ENCODE measurements at places on chromosomes 1 and 21. TPM values are rescaled to one million over a fixed set of nuclear protein-coding genes. Genes with fewer than 3 reads are reported as not detected.
A peak's percentile ranks its signal among the peaks of the same experiment; 100 is the strongest.

- H3K27ac ChIP-seq = no peak overlapping the region
- no peaks in the 10 kb centered on the region for H3K36me3 ChIP-seq
- no peaks in the 10 kb centered on the region for H3K27me3 ChIP-seq
- DNase-seq = no peak
- H3K4me1 ChIP-seq = no peaks in the 10 kb centered on the region
- no peak overlapping the region for H3K4me3 ChIP-seq
Measured at GRCh38 chr1:234771642-234772344, 161.8 kb upstream of the IRF2BP2 start.

DNA sequence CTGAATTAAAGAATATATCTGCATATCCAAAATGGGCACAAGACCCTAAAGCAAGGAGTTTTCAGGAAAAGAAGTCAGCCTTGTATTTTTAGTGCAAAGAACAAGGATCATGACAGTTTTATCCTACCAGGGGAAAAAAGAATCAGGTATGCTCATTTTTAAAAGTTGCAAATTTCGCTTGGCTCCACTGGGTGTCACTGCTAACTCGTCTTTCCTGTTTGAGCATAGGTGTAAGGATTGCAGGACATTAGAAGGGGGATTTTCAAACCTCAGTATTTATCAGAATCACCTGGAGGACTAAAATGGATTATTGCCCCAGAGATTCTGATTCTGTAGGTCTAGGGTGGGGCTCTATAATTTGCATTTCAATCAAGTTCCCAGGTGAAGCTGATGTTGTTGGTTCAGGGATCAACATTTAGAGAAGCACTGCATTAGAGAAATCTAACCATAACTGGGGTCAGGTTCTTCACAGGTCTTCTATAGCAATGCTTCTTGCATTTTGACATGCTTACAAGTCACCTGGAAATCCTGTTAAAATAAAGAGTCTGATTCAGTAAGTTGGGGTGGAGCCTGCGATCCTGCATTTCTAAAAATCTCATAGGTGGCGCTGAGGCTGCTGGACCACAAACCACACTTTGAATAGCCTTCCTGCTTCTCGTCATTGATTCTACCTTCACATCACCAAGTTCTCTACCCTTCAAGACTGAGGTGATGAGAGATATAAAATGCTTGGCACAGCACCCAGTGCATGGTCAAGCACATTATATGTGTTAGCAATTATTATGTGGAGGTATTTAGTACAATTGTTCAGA, 39.6 kb downstream of the NUF2 start:
- H3K27ac ChIP-seq = no peak overlapping the region
- H3K27me3 ChIP-seq = no peaks in the 10 kb centered on the region
- no peak for DNase-seq
- no peaks in the 10 kb centered on the region for H3K36me3 ChIP-seq

- H3K27me3 ChIP-seq = no peaks in the 10 kb centered on the region
- no peaks in the 10 kb centered on the region for H3K4me1 ChIP-seq
- no peaks in the 10 kb centered on the region for H3K36me3 ChIP-seq
Measured at GRCh38 chr21:45086337-45086958, 12.1 kb downstream of the ADARB1 start.

GRCh38 chr21:39314143-39315027, 953 bp upstream of the BRWD1 start:
- H3K4me3 ChIP-seq = peak overlapping the region; percentile 68
- H3K36me3 ChIP-seq = no peaks in the 10 kb centered on the region
- H3K4me1 ChIP-seq = peaks cover 2% of the 10 kb centered on the region
- peak overlapping the region; percentile 99 for H3K27ac ChIP-seq
- no peak for DNase-seq

DNA sequence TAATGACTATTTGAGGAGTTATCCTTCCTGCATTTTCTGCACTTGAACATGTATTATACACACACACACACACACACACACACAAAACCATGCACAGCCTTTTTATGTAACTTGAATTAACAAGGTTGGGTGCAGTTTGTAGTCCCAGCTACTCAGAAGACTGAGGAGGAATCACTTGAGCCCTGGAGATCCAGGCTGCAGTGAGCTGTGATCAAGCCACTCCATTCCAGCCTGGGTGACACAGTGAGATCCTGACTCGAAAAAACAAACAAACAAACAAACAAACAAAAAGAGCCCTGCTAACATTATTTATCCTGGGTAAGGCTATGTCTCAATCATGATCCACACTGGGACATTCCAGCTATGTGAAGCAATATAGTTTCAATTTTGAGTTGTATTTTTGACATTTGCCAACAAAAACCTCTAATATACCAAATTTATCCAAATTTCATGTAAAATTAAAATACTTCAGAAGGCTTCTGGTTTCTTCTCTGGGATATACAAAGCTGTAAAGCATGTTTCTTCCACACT, 156.8 kb downstream of the NTPCR start:
- no peaks in the 10 kb centered on the region for H3K36me3 ChIP-seq
- no peaks in the 10 kb centered on the region for H3K4me1 ChIP-seq
- H3K4me3 ChIP-seq = no peak overlapping the region
- no peak for DNase-seq
- no peaks in the 10 kb centered on the region for H3K27me3 ChIP-seq

DNA sequence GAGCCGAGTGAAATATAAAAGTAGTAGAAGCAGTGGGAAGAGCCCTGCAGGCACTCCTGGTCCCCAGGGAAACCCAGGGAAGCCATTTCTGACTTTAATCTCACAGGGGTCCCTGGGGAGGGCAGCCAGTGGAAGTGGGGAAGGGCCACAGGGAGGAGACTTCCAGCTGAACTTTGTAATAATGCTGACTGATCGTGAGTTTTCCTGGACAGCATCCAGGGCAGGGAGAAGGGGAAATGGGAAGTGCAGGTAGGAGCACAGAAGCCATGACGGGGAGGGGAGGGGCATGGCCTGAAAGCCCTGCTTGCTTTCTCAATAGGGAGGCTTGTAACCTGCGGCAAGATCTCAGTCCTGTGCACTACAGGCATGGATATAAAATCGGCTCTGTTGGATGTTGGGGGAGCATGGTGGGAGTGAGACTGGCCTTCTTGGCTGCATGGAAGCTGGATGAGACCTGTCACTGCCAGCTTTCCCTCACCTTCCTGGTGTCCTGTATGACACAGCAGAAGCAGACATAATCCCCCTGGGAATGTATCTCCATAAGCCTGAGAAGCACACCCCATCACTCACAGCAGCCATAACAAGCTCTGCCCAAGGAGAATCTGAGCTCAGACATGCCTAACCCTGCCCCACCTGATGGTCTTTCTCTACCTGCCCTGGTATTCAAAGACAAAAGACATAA, 15.1 kb upstream of the MX1 start:
- DNase-seq = no peak
- no peaks in the 10 kb centered on the region for H3K27me3 ChIP-seq
- no peaks in the 10 kb centered on the region for H3K4me1 ChIP-seq
- H3K27ac ChIP-seq = no peak overlapping the region
- H3K4me3 ChIP-seq = no peak overlapping the region
- no peaks in the 10 kb centered on the region for H3K36me3 ChIP-seq

OR2G2 gene
- not detected for total RNA-seq

PGBD5 gene
- 3.2 TPM for total RNA-seq

DNA sequence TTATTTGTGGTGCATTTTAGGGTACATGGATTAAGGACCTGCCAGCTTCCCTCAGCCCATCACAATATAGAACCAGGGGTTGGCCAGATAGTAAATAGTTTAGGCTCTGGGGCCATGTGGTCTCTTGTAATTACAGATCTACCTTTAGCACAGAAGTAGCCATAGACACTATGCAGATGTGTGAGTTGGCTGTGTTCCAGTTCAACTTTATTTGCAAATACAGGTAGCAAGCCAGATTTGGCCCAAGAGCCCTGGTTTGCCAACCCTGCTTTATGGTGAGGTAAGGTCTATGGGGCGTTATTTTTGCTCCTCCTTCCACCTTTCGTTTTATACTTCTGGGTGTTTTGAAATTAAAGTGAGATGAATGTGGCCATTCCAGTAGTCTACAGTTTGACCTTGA, 48.7 kb downstream of the MRPS6 start:
- H3K27me3 ChIP-seq = no peaks in the 10 kb centered on the region
- H3K4me1 ChIP-seq = peaks cover 2% of the 10 kb centered on the region
- H3K4me3 ChIP-seq = no peak overlapping the region
- H3K36me3 ChIP-seq = no peaks in the 10 kb centered on the region
- no peak overlapping the region for H3K27ac ChIP-seq
- DNase-seq = no peak

DNA sequence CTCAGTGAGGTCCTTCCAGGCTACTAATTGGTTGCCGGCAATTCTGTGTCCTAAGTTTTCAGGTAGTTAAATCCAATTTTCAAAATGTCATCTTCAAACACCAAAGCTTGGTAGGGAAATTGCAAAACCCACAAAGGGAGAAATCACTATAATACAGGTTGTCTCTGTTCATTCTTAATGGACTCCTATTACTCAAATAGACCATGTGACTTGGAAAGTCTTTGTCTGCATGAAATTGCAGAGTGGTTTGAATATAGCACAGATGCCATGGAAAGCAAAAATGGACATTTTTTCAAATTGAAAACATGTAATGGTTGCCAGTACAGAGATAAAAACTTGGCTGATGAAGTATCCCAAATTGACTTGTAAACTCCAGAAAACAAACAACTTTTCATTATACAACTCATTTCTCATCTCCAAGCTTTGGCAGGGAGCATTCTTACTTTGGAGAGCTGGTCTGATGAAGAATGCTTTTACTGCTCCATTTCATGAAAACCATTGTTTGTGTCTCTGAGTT, 169.5 kb upstream of the PKN2 start:
- H3K27me3 ChIP-seq = no peaks in the 10 kb centered on the region
- H3K4me3 ChIP-seq = no peak overlapping the region
- no peaks in the 10 kb centered on the region for H3K4me1 ChIP-seq
- H3K36me3 ChIP-seq = no peaks in the 10 kb centered on the region
- no peak overlapping the region for H3K27ac ChIP-seq

- H3K36me3 ChIP-seq = no peaks in the 10 kb centered on the region
- H3K4me1 ChIP-seq = peaks cover 3% of the 10 kb centered on the region
- no peak overlapping the region for H3K27ac ChIP-seq
- no peaks in the 10 kb centered on the region for H3K27me3 ChIP-seq
- DNase-seq = no peak
Measured at GRCh38 chr1:84693005-84693404, 2.7 kb upstream of the SSX2IP start.

DNA sequence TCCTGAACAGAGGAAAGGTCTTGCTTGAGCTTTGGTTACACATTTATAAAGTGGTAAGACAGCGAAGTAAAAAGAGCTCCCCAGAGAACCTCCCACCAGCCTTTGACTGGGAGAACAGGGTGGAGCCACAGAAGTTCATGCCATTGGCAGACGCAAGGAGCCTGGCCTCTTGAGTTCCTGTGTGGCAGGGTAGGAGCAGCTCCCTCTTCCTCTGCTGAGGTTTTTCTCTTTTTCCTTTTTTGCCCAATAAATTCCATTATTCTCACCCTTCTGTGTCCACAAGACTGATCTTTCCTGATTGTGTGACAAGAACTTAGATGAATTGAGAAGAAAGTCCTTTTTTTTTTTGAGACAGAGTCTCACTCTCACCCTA, 4.3 kb downstream of the THEM4 start:
- H3K4me1 ChIP-seq = peaks cover 10% of the 10 kb centered on the region
- no peaks in the 10 kb centered on the region for H3K36me3 ChIP-seq
- no peak for DNase-seq
- H3K27ac ChIP-seq = no peak overlapping the region
- H3K4me3 ChIP-seq = no peak overlapping the region
- H3K27me3 ChIP-seq = no peaks in the 10 kb centered on the region

DNA sequence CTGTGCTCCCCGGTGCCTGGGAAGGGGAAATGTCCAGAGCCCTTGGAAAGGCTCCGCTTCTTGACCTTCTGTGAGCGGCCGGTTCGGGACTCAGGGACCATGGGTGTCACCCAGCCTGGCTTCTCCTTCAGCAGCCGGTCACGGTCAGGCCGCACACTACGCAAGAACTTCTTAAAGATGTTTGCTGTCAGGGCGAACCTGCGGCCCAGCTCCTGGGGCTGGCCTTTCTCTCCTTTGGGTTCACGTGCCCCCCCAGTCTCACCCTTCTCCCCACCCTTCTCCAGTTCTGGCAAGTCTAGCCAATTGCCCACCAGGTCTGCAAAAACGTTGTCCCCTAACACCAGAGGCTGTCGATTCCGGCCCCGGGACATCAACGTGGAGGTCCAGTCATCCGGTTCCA, 12.1 kb downstream of the INKA2 start:
- no peaks in the 10 kb centered on the region for H3K4me1 ChIP-seq
- no peak overlapping the region for H3K4me3 ChIP-seq
- H3K27ac ChIP-seq = no peak overlapping the region
- H3K36me3 ChIP-seq = no peaks in the 10 kb centered on the region
- no peak for DNase-seq

CLIC6 gene
- 0.05 TPM for total RNA-seq

- no peaks in the 10 kb centered on the region for H3K4me1 ChIP-seq
- no peaks in the 10 kb centered on the region for H3K36me3 ChIP-seq
- DNase-seq = no peak
- H3K27me3 ChIP-seq = no peaks in the 10 kb centered on the region
- no peak overlapping the region for H3K27ac ChIP-seq
Measured at GRCh38 chr21:25396135-25396711, 211.1 kb downstream of the MRPL39 start.

DNA sequence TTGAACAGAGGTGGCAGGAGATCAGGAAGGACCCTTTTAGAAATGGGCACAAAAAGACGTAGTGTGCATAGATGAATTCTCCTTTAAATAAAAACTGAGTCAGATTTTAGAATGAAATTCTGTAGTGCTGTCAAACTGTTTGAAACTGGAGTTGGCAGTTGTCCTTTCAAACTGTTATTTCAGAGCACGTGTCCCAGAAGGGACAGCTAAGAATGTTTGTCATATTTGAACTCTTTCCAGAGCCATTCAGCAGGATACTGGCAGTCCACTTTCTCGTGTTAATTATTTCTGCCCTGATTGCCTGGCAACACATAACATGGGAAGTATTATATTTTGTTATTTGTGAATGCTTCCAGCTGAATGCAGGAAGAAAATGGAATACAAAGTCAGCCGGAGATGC, 212.3 kb upstream of the DPYD start:
- H3K4me3 ChIP-seq = no peak overlapping the region
- H3K36me3 ChIP-seq = no peaks in the 10 kb centered on the region
- H3K27ac ChIP-seq = no peak overlapping the region

SERTAD4 gene
- under 0.01 TPM for total RNA-seq

DNA sequence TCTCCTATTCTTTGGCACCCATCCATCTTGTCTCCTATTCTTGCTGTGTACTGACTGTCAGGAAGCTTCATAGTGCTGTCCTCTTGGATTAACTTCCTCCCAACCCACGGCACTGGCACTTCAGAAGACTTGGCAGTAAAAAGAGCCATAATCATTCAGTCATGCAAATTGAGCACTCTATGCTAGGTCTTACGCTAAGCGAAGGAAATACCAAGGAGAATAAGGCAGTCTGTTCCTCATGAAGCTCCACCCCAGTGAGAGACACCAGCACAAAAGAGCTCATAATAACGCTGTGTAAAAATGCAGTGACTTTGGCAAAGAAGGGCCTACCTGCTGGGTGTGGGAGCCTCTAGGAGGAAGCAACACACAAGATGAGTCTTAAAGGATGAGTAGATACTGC, 67.1 kb downstream of the GFI1 start:
- no peak overlapping the region for H3K4me3 ChIP-seq
- no peaks in the 10 kb centered on the region for H3K27me3 ChIP-seq
- no peaks in the 10 kb centered on the region for H3K4me1 ChIP-seq
- no peaks in the 10 kb centered on the region for H3K36me3 ChIP-seq
- DNase-seq = no peak
- H3K27ac ChIP-seq = no peak overlapping the region
